ENCODE measurements at places on chromosomes 7 and 10. TPM values are rescaled to one million over a fixed set of nuclear protein-coding genes. Genes with fewer than 3 reads are reported as not detected.

GRCh38 chr7:65846008-65846570, 26.8 kb upstream of the VKORC1L1 start:
- DNase-seq, result no peak

DNA sequence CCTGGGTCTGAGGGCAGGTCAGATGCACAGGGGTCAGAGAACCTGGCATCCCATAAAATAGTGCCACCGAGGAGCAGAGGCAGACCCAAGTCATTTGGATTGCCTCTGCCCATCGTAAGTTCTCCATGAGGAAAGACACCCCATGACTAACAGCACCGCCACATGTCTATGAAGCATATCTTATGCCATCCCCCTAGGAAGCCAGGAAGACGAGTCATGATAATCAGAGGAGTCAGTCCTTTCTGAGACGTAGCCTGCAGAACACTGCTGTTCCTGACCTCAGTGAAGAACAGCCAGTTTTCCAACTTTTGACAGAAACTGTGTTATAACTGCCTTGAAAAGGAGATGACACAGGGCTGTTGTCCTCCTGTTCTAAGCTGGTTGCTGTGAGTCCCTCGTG, 51.2 kb downstream of the INSYN2A start:
- peak; percentile 63 for DNase-seq

DNA sequence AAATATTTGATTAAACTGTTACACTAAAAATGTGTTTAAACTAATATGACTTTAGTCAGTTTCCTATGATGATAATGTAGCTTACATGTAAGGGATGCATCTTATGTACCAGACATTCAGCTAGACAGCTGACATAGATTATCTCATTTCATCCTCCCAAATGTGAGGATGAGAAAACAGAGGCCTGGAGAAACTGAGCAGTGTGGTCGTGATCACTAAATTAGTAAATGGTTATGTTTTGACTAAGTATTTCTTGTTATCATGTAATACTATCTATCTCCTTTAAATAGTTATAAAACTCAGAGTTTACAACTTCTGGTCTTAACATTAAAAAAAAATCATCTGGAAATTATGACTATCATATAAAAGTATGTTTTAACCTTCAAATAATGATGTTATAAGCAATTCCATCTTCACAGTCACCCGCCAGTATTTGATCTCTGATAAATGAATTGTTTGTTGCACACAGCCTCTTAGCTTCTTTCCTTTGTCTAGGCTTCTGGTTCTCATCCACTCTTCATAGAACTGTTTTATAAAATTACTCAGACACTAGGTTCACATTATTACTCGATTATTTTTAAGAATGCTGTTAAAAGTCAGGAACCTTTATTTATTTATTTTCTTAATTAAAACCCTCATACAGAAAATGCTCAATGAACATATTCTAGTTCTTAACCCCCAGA, 33.6 kb upstream of the HDAC9 start:
- no peak for DNase-seq

ADAM12 gene
- 8.6 TPM for total RNA-seq

ARHGEF5 gene
- total RNA-seq, result not detected
